ENCODE measurements at places on chromosomes 11 and 22. TPM values are rescaled to one million over a fixed set of nuclear protein-coding genes. Genes with fewer than 3 reads are reported as not detected.

Gene RHOD
- 0.30 TPM for total RNA-seq

Gene ASRGL1
- total RNA-seq, result 7.4 TPM

Gene TNNT3
- 2.9 TPM for total RNA-seq

Gene KRTAP5-10
- total RNA-seq, result not detected

Gene OTOG
- total RNA-seq, result not detected

Gene MS4A4E
- total RNA-seq, result not detected

Gene CELSR1
- 0.30 TPM for total RNA-seq

Gene KRTAP5-9
- total RNA-seq, result not detected
